Muscle of leg (tissue), 16 donors: ENCODE measurements at places on chromosomes 1 and 21. TPM values are rescaled to one million over a fixed set of nuclear protein-coding genes. Genes with fewer than 3 reads are reported as not detected.

The HES4 gene
- 39.4 TPM for total RNA-seq

The PPIH gene
- 50.1 TPM for total RNA-seq

GRCh38 chr1:44057293-44057692 is 26.0 kb upstream of the SLC6A9 start:
- no peak for DNase-seq

DNA sequence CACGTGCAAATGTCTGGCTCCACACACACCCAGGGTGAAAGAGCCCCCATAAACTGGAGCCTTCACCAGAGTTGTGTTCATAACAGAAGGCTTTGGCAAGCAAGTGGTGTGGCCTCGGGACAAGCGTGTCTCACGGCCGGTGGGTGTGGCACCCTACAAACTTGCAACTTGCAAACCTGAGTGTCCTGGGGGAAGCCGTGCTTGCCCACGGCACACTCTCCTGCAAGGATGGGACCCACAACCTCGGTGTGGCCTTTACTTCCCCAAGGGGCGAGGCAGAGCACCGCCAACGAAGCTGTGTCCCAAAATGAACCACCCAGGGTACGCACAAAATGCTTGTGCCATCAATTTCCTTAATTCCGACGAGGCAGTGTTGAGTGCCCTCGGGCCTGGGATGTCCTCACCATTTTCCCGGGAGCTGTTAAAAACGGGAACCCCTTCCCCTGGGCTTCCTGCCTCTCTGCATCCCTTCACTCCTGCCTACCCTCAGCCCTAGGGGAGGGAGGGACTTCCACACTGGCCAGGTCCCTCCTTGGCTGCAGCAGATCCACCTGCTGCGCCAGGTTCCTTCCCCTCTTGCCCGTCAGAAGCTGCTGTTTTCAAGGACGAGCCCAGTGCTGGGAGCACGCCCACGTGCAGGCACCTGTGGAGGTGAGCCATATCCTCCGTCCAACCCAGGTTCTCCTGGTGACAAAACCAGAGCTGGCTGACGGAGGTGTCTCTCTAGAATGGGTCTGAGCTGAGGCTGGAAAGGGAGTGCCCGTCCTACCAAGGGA is 111.4 kb downstream of the NPHP4 start:
- DNase-seq: no peak

The ARHGAP29 gene
- total RNA-seq: 29.1 TPM

The SPRR3 gene
- not detected for total RNA-seq

The SLC45A1 gene
- total RNA-seq: 0.35 TPM

- DNase-seq: no peak
Measured at GRCh38 chr1:155158991-155159390, 14.1 kb downstream of the KRTCAP2 start.

The CLCA4 gene
- not detected for total RNA-seq

DNA sequence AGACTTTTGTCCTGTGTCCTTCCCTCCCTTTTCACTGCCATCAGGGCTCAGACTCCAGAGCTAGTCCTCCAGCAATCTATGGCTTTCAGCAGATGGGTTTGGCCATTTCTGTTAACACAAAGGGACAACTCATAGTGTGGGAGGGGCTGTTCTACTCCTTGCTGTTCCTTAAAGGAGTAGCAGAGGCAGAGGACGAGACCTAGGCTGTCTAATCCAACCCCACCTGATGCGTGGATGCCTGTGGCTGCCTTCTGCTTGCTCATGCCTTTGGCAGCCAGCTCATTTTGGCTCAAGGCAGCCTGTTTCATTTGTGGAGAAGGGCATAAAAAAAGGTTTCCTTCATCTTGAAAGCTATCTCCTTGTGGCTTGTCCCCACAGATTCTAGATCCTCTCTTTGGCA is 27.0 kb downstream of the MFSD2A start:
- DNase-seq: no peak

GRCh38 chr1:107594536-107594935 is 370.4 kb downstream of the VAV3 start:
- no peak for DNase-seq

The FNDC5 gene
- total RNA-seq: 155 TPM

The NHLH1 gene
- total RNA-seq: 0.04 TPM

- DNase-seq: peak; percentile 80
Measured at GRCh38 chr1:20358761-20359263, 68.1 kb downstream of the VWA5B1 start.

DNA sequence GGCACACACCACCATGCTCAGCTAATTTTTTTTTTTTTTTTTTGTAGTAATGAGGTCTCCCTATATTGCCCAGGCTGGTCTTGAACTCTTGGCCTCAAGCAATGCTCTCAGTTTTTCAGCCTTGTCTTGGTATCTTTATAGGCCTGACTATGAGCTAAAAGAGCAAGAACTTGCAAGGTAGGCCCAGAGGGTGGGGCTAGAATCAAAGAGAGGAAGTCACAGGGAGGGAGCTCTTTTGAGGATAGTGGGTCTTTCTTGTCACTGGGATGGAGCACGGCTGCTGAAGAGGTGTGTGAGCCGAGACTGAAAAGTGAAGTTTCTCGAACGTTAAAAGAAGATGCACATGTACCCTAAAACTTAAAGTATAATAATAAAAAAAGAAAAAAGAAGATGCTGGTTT is 260.0 kb upstream of the BEND5 start:
- no peak for DNase-seq

The BLZF1 gene
- total RNA-seq: 21.4 TPM

The DMAP1 gene
- 12.1 TPM for total RNA-seq

GRCh38 chr1:243346468-243346867 is 90.6 kb downstream of the SDCCAG8 start:
- DNase-seq: no peak

The SFN gene
- total RNA-seq: 0.18 TPM

GRCh38 chr1:182303778-182304177 is 87.8 kb downstream of the GLUL start:
- DNase-seq: peak; percentile 30

GRCh38 chr21:25664491-25664931 is 25.5 kb downstream of the JAM2 start:
- DNase-seq: peak; percentile 58

The TCHH gene
- total RNA-seq: under 0.01 TPM

DNA sequence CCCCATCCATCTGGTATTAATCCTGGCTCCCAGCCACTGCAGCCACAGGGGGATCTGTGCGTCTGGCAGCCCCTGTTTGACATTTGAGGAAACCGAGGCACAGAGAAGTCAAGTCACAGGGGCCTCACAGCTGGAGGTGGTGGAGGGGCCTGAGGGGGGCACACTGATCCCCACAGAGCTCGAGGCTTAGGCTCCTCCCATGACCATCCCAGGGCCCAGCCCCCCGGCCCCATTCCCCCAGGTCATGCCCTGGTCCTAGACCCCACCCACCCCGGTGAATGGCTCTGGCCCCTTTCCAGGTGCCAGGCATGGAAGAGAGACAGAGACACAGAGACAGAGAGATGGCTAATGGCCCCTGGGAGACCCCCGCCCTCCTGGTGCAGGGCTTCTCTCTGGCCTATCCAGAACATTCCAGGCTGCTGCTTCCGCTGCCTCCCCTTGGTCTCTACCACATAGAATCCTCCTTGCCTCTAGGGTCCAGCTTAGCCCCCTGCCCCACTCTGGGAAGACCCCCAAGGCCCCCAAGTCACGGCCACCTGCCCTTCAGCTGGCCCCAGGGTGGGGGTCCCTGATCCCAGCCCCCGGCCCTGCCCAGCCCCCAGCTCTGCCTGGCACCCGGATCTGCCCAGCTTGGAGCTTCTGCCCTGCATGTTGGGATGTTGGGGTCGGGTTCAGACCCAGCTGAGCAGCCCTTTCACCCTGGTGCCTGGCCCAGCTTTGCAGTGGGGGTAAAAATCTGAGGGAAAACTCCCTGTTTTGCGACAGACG is 29.2 kb upstream of the LRRC3 start:
- no peak for DNase-seq

The LRRC71 gene
- total RNA-seq: 0.53 TPM

The CD1E gene
- 0.18 TPM for total RNA-seq

DNA sequence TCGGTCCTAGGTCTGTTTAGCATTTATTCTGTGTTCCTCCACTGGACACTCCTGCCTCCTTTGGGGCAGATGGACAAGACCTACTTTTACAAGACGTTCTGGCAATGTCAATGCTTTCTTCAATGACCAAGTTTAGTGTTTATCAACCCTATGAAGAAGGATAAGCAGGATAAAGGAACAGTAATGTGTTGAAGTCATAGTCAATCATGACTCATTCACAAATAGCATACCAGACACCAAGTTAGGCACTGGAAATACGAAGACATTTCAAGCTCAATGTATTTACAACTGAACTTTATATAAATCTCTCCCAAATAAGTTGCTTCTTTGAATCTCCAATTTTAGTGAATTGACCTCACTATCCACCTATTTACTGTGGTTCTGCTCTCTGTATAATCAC is 4.8 kb upstream of the SLC35D1 start:
- DNase-seq: no peak

The FMO2 gene
- total RNA-seq: 0.44 TPM

DNA sequence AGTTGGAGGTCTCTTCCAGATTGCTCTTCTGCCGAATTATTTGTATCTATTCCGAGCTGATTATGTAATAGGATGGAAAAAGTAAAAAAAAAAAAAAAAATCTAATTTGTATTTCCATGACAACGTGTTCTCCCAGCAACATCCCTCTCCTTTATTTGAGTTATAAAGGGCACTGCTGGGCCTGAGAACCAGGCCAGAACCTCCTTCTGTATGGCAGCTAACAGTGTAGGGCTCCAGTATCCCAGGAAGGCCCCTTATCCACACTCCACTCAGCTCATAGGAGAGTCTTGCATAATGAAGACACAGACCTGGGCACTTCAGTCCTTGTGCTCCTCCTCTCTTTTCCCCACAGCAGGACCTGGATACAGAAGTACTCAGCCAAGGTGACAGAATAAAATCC is 3.7 kb upstream of the IPO9 start:
- no peak for DNase-seq

DNA sequence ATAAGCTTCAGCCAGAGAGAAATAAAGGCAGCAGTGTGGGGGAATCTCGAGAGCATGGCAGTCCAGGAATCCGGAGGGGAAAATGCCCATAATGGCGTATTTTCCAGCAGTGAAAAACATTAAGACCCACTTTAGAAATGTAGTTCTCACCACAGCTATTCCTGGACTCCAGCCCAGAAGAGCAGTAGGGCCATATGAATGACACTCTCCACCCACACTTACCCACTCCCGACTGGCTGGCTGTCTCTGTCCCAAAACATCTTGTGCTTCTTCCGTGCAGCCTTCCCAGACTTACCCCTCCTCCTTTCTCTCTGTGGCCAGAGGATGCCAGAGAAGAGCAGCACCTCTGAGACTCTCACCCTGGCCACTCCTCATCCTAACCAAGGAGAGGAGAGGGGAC is 56.4 kb downstream of the TRABD2B start:
- DNase-seq: no peak

DNA sequence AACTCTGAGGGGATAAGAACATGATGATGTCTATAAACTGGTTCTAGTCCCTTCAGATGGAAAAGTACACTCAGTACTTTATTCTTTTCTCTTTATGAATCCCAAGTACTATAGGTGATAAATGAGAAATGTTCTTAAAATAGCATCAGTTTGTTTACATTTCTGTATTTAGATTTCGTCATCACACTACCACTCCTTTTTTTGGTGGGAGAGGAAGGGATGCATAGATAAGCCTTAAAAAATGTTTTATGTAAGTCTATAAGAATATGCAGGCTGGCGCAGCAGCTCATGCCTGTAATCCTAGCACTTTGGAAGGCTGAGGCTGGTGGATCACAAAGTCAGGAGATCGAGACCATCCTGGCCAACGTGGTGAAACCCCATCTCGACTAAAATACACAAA is 144.8 kb downstream of the USP25 start:
- DNase-seq: no peak

DNA sequence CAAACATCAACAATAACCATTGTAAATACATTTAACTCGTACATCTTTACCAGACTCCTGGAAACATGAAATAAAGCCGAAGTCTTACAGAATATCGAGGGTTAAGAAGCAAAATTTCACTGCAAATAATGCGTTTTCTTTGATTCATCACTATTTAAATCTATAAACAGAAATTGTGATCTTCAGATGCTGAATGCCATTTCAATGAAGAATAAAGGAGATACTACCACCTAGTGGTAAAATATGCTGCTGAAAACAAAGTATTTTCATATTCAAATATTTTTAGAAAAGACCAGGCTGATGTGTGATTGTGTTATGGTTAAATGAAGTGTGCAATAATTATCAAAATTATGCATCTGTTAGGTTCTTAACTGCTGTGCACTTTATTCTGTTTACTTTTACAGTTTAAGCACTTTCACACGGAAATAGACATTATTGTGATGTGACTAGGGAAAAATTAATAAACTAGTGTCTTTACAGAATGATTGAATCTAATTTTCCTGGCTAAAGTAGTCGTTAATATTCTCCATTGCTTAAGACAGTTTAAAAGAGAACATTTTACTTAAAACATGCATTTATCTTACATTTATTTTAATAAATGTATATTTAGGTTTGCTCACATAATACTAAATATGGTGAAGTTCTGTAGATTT is 1093.1 kb downstream of the MRPL39 start:
- DNase-seq: peak; percentile 18

- DNase-seq: no peak
Measured at GRCh38 chr1:59230622-59231021, 66.3 kb upstream of the FGGY start.

The AIM2 gene
- 0.31 TPM for total RNA-seq

The ARTN gene
- total RNA-seq: 0.49 TPM

The BCL2L15 gene
- 0.75 TPM for total RNA-seq

GRCh38 chr1:246789454-246790339 is 65.5 kb downstream of the SCCPDH start:
- DNase-seq: no peak

DNA sequence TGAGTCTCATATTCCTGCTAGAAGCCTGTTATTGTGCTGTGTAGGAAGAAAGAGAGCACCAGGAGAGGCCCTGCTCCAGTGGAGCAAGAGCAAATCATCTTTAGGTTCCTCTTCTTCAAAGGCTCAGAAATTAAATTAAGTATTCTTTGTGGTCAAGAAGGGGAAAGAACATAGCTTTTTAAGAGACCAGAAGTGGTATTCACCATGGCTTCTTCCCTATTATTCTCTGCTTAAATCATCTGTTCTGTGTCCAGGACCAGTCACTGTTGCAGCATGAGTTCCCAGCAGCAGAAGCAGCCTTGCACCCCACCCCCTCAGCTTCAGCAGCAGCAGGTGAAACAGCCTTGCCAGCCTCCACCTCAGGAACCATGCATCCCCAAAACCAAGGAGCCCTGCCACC is 1.1 kb downstream of the SPRR1B start:
- DNase-seq: no peak

The ARHGAP30 gene
- 1.3 TPM for total RNA-seq

- DNase-seq: no peak
Measured at GRCh38 chr1:186628910-186629309, 51.3 kb downstream of the PTGS2 start.

DNA sequence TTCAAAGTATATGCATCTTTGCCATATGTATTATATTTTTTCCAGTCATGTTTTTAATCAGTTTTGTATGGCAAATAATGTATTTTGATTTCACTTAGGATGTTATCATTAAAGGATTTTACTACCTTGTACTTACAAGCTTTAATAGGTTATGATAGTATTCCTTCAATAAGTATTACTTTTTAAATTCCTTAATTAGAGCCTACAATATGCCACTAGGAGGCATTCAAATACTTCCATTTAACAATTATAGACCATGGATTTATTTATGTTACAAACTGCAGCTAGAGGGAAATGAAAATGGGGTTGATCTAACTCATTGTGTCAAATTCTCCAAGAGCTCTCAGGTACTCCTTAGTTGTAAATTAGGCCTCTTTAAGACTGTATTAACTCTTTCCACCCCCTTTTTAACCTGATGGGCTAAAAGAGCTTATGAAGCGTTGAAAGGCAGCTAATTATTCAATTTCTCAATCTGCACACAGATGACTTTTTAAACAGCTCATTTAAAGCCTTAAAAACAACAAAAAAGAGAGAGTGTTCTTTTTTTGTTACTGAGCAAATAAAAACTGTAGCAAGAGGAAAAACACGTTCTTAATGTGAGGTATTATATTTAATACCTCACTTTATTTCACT is 156.2 kb downstream of the DENND1B start:
- peak; percentile 53 for DNase-seq
